Aorta (tissue), 5 donors: ENCODE measurements at places on chromosomes 16 and 17. TPM values are rescaled to one million over a fixed set of nuclear protein-coding genes. Genes with fewer than 3 reads are reported as not detected.

DNA sequence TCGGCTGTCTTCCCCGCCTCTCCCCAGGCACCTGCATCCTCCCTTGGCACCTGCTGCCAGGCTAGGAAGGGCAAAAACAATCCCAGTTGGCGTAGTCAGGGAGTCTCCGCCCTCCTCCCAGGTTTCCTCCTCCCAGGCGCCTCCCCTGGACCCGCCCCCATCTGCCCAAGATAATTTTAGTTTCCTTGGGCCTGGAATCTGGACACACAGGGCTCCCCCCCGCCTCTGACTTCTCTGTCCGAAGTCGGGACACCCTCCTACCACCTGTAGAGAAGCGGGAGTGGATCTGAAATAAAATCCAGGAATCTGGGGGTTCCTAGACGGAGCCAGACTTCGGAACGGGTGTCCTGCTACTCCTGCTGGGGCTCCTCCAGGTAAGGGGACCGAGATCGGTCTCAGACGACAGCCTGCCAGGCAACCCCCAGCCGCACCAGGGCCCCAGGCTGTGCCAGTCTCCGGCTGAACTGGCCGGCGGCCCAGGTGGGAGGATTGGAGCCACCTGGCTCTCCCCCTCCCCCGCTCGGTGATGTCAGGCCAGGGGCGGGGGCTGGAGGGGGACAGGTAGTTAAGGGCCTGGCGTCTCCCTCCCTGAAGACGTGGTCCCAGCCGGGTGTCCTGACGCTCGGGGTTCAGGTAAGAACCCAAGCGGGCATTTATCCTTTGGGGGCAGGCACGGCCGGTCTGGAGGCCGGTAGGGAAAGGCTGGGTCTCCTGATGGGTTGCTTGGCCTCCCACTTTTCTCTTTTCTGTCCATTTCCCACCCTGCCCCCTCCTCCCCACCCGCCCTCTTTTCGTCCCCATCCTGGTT is at the start of gene GRB7:
Gene GRB7 (plus strand): TSS at position 179 of the 808 bp plus-strand sequence. CDS start 4,364 bp downstream, outside the sequence.
- DNase-seq, result no peak

DNA sequence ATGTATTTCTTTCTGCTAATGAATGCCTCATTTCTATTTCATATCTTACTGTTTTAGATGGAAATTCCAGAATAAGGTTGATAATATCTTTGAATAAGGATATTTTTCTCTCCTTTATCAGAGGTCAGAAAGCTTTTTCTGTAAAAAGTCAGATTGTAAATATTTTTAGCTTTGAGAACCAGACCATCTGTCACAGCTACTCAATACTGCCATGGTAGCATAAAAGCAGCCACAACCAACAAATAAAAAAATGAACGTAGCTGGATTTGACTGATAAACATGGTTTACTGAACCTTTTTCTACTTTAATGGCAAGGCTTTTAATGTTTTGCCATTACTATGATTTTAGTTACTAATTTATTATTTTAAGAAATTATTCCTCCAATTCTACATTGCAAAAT is 217.4 kb upstream of the COX10 start:
- DNase-seq, result no peak

GRCh38 chr16:49562228-49562627 is 188.6 kb downstream of the C16orf78 start:
- DNase-seq, result no peak

GRCh38 chr17:30422171-30422570 is 43.4 kb downstream of the CPD start:
- no peak for DNase-seq

TBC1D3K gene
- not detected for total RNA-seq

MYH8 gene
- not detected for total RNA-seq

CCL14 gene
- total RNA-seq, result 136 TPM

SLFN14 gene
- not detected for total RNA-seq

ADGRG1 gene
- 33.0 TPM for total RNA-seq
